ENCODE measurements at places on chromosomes 5 and 9.

- DNase-seq = no peak
These were observed 10.5 kb downstream of the C5orf46 start for GRCh38 chr5:147895864-147896263.

DNA sequence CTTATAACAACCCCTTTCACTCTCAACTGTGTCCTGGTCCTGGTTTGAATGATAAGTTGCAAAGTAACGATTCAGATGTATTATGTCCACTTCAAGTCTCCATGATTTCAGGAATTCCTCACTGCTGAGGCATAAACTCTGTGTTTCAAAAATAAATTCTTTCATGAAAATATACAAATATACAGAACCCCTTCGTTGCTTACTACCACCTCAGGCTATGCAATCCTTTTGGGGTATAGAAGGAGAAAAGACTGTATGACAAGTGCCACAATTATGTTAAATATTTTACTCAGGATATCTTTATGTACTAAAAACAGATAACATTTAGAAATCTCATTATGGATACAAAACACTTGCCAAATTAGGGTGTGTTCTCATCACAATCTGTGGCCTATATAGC lies 190.7 kb downstream of the KCTD16 start:
- DNase-seq = no peak

DNA sequence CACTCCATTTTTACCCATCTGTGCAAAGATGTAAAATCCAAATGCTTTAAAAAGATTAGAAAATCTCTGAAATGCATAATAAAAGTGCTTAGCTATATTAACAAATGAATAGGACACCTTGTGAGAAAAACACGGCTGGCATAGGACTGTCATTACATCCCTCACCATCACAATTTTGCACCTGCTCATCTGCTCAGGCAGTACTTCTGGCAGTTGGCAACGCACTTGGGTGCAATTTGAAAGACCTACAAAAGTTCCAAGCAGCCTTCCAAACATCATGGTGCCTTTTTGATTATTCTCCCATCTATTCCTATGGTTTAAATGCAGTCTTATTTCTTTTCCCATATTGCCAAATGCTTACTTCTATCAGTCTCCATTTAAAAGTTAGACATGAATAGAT lies 501.8 kb downstream of the ENC1 start:
- no peak for DNase-seq

DNA sequence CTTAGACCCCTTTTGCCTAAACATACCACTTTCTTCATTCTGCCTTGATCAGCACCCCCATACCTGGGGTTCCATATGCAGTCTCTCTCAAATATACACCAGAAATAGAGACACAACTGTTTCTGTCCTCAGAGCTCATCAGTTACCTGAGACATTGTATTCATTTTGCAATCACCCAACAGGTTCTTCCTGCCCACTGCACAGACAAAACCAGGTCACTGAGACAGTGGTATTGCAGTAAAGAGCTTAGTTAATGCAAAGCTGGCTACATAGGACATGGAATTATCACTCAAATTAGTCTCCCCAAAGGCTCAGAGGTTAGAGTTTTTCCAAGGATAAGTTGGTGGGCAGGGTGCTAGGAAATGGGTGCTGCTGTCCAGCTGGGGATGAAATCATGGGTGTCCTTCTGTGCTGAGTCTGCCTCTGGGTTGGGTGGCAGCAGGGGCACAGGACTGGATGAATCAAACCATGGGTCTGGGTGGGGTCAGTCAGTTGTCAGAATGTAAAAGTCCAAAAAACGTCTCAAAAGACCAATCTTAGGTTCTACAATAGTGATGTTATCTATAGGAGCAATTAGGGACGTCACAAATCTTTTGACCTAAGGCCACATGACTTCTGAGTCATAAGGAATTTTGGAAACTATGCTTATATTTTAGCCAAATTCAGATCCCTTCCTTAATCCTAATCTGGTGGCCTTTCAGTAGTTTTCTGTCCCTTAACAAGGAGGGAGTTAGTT lies 41.0 kb downstream of the KCNV2 start:
- no peak for DNase-seq

DNA sequence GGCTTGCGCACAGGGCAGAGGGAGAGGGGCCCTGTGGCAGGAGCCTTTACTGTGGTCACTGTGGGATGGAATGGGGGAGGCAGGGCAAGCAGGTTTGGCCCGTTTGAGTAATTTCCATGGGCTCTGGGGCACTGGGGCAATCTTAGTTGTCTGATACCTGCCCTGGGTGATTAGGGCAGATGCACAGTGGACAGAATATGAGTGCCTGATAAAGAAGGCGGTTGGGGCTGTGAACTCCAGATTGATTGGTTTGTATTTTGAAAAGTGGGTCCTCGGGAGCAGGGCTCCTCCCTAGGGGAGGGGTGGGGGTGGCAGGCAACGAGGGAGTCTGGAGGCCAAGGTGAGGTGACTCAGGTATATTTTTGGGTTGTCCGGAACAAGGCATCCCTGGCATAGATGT lies 247.5 kb downstream of the NSG2 start:
- no peak for DNase-seq

DNA sequence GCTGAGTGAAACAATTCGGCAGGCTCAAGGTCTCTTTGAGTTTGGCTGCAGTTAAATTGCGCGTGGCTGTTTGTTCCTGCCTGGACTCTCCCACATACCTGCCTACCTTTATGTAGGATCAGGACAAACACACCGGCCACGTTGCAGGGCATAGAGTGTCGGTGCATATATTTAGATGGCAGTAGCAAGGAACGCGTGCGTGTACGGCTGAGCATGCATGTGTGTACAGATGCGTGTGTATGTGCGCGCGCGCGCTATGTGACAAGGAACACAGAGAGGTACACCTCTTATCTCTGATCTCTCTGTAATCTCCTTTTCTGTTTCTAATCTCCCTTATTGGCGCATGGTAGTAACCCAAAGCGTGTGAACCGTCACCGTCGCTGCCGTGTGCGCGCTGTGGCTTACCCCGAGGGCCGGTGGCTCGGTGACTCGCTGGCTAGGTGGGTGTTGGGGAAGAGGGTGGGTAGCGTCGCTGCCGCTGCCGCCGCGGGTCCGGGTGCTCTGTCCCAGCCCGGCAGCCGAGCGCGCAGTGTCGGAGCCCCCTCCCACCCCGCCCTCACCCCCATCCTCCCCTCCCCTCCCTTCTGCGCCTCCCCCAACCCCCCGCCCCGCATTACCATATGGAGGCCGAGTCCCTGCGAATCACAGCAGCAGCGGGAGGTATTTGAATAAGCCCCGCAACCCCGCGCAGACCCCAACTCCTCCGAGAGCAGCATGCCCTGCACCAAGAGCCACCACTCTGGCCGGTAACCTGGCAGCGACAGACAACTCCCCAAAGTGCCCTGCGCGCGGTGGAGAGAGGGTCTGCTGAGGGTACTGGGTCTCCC lies 204.8 kb downstream of the MEF2C start:
- no peak for DNase-seq

GRCh38 chr5:147708708-147709107 lies 73.8 kb downstream of the JAKMIP2 start:
- no peak for DNase-seq

GRCh38 chr5:149940077-149940574 lies 4.5 kb downstream of the PDE6A start:
- DNase-seq = no peak

- no peak for DNase-seq
These were observed 19.8 kb downstream of the CD274 start for GRCh38 chr9:5470122-5470521.

DNA sequence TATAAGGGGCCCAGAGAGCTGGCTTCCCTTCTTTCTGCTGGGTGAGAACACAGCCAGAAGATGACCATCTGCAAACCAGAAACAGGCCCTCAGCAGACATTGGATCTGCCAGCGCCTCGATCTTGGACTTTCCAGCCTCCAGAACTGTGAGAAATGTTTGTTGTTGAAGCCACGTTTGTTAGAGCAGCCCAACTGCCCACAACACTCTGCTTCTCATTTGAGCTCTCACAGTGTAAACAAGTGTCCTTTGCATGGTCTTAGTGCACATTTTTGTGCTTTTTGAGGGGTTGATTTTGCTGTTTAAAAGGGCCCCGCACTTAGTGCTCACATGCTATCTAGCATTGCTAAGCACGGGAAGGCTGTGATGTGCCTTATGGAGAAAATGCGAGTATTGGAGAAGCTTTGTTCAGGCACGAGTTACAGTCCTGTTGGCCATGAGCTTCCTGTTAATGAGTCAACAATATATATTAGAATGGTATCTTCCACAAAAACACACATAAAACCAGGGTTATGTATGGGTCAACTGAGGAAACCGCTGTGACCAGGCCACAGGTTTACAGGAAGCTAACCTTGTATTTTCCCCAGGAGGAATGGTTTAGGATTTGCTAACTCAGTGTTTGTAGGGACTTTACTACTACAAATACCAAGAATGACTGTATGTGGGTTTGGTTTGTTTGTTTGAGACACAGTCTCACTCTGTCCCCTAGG lies 11.9 kb downstream of the CMBL start:
- no peak for DNase-seq

DNA sequence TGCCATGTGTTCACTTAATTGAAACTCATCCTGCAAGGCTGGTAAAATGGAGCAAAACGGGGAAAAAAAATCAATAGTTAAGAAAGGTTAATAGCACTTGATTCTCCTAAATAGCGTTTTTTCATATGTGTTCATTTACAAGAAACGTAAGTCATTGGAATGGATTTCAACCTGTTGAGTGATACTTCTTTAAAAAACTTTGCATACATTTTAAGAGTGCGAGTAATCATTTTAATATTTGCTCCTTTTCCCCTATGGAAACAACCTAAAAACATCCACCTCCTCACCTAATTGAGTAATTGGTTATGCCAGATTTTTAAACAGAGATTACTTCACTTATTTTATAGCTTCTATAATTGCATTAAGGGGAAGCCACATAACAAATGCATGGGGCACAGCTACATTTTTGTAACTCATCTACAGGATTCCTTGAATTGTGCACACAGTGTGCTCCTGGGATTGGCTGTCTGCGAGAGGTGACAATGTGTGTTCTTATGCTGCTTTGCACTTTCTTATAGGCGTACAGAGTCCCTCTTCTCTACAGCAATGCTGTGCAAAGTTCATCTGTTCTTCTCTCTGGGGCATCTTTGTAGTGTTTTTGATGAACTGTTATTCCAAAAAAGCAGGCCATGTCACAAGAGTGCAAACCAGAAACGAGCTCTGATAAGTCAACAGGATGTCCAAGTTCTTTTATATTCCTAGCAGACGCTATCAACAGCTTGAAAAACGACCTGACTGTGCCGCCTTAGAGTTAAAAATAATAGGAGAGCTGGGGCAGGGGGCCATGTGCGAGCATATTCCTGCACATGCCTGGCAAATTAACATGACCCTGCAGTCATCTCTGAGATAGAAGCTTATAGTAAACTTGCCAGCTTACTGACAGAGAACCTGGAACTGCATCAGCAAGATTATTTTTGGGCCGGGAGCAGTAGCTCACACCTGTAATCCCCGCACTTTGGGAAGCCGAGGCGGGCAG lies 117.9 kb downstream of the GOLPH3 start:
- no peak for DNase-seq

GRCh38 chr5:149005077-149005892 lies 57.6 kb downstream of the SH3TC2 start:
- DNase-seq = no peak
